Posterior cingulate gyrus (tissue), 11 donors: ENCODE measurements at places on chromosomes 11 and 22.

- DNase-seq: peak; percentile 57
These were observed 13.8 kb upstream of the TEF start for GRCh38 chr22:41367680-41368542.

DNA sequence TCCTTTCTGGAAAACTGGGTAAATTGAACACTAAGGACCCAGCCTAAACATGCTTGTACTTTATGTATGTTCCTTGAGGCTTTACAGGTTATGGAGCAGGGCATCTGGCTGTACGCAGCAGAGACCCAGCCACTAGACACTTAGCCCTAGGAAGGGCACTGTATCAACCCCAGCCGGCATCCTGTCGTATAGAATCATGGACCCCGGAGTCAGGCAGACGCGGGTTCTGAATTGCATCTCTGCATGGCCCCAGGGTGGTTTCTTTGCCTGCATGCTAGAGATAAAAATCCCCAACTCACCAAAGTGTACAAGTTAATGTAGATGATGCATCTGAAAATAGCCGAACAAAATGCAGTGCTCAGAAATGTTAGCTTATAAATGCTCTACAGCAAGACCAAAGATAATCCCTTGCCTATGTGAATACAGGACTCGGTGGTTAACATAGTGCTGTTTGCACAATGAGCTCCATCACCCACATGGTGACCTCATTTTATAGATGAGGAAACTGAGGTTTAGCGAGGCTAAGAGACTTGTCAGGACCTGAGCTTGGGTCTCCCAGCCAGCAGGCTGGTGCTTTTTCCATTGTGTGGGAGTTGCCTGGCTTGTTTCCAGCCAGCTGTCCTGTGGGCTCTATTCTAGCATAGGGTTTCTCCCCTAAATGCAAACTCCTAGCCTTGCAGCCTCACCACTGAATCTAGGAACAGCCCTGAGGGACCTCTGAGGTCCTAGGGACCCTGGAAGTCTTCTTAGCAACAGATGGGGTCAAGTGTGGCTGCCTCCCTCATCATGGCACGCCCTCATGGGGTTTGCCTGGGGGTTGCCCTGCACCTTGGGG is 7.3 kb downstream of the CD6 start:
- DNase-seq: peak; percentile 51

- DNase-seq: no peak
These were observed 112.1 kb downstream of the LRRC32 start for GRCh38 chr11:76558473-76558872.

- DNase-seq: no peak
These were observed 8.3 kb upstream of the DLAT start for GRCh38 chr11:112016765-112017376.

DNA sequence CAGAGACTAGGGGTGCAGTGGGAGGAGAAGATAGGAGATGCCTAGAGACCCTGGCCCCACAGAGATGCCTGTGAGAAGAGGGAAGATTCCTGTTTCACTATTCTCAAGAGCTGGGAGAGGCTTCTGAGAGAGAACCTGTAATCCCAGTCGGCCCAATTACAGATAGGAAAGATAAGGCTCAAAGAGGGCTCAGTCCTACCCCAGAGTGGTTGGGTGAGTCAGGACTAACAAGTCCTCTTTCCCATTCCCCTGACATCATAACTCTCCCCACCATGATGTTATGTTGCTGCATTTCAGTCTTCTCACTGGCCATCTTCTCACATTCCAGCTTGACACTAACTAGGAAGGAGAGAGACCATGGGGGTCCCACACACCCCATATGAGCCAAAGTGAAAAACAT is 17.9 kb downstream of the ARHGEF12 start:
- DNase-seq: no peak

- no peak for DNase-seq
These were observed 697 bp downstream of the RAB36 start for GRCh38 chr22:23145878-23146470.

DNA sequence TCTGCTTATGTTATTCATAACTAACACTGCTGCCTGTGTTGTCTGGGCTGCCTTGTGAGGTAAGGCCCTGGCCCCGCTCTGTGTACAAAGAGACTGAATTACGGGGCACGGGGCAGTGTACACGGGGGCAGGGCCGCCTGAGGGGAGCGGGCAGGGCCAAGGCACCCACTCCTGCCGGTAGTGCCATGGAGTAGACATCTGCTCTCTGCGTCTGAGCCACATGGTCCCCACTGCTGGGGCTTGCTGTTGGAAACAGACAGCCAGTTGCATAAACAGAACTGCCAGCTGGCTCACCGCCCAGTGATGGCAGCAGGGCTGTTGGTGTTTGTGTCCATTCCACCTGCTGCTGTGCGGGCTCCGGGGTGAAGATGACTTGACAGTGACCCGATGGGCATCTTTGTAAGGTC is 19.8 kb downstream of the FAM118A start:
- peak; percentile 45 for DNase-seq

DNA sequence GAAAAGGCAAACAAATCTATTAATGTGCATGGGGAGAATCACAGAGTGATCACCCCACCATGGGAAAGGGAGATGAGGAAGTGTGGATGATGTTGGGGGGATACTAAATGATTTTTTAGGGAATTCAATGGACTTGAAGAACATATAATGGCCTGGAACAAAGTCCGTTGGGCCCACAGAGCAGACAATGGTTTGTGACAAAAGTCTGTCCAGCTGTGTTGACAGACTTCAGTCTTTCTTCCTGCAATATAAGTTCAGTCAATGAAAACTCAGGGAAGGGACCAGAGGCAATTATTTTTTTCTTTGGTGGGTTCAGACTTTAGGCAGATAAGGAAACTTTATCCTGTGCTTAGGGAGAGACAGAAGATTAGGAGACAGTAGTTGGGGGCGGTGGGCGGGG is 18.0 kb upstream of the HORMAD2 start:
- no peak for DNase-seq

DNA sequence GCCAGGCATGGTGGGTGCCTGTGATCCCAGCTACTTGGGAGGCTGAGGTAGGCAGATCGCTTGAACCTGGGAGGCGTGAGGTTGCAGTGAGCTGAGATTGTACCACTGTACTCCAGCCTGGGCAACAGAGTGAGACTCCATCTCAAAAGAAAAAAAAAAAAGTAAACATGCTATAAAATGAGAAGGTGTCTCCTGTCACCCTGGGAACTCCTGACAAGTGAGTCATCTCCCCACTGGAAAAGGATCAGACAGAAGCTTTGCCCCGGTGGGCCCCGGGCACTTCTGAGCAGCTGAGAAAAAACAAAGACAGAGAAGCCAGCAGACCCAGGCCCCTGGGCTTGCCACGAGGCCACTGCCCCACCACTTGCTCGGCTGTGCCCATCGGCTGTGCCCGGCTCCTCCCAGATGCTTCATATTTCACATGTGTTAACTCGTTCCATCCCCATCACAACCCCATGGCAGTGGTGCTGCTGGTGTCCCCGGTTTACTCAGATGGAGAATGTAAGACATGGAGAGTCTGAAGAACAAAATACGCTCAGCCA is 22.3 kb downstream of the TTLL1 start:
- DNase-seq: no peak

- DNase-seq: no peak
These were observed 74.7 kb downstream of the MN1 start for GRCh38 chr22:27726686-27727449.

GRCh38 chr22:39534591-39535356 is 2.2 kb upstream of the RPS19BP1 start:
- DNase-seq: peak; percentile 96

DNA sequence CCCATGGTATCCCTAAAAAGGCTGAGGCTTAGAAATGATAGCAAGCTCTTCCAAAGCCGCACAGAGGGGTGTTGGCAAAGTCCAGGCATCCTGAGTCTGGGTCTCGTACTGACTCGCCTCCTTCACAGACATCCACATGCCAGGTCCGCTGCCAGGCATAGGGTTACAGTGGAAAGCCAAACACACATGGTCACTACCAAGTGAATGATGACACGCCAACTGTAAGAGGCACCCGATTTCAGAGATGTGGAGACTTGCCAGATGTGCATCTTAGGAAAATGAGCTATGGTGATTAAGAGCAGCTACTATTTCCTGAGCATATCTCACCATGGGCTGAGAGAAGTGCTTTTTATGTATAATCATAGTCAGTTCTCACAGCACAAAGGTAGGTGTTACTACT is 314.9 kb downstream of the MIAT start:
- no peak for DNase-seq

DNA sequence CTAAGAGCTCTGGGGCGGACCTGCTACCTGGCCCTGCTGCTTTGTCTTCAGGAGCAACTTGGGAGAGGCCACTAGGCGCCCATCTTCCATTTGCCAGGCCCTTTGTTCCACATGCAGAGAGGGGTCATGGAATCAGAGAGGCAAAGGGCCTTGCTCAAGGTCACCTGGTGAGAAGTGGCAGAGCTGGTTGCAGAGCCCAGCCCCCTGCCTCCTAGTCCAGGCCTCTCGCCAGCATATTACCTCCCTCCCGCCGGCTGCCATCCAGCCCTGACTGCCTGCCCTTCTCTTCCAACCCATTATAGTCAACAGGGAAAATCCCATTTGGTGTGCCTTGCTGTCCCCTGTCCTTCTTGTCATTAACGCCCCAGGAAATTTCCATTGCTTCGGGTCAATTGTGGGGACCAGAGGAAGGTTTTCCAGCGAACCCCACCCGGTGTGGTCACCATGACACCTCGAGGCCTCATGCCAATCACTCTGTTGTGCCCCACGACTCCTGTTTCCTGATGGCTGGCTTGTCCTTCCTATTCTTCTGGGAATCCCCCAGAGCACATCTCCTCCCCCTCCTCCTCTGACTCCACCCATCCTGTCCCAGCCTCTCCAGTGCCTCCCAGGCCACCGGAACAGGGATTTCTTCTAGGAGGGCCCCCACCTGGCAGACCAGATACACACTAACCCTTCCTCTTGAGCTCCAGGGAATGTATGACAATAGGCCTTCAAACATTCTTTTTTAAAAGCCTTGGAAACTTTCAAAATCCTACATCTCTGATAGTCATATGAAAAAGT is 77.0 kb downstream of the NECTIN1 start:
- DNase-seq: no peak

- no peak for DNase-seq
These were observed 92.4 kb upstream of the TMEM45B start for GRCh38 chr11:129723146-129723760.

GRCh38 chr11:43685440-43685839 is 4.9 kb downstream of the HSD17B12 start:
- no peak for DNase-seq

DNA sequence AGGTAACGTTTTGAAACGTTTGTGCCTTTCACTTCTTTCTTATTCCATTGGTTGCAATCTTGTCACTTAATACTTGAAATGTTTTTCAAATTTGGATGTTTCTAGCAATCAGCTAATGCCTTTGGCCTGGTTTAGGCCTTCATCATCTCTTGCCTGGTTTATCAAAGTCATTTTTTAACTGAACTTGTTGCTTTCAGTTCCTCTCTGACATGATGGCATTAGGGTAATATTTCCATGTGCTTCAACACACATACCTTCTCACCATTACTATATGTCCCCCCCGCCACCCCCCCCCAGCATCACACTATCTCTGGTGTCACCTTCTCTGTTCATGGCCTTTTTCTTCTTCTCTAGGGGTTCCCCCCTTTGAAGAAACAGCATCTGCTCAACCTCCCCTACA is 1.5 kb upstream of the SYT9 start:
- no peak for DNase-seq
